ENCODE measurements at places on chromosomes 2 and 18. TPM values are rescaled to one million over a fixed set of nuclear protein-coding genes. Genes with fewer than 3 reads are reported as not detected.

The ACMSD gene
- total RNA-seq: not detected

DNA sequence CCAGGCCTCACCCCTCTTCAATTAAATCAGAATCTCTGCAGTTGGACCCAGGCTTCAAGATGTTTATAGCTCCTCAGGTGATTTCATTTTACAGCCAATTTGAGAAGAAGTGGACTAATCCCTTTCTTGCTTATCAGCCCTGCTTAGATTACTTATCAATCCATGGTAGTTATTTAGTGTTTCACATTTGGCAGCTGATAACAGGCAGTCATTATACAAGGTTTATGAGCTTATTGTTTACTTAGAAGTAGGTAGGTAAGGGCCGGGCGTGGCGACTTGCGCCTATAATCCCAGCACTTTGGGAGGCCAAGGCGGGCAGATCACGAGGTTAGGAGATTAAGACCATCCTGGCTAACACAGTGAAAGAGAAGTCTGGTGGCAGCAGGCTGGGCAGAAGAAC lies 237.5 kb downstream of the CTNNA2 start:
- no peak for DNase-seq

GRCh38 chr2:23219666-23220065 lies 165.3 kb upstream of the KLHL29 start:
- no peak for DNase-seq

GRCh38 chr18:36692371-36692770 lies 136.4 kb downstream of the TPGS2 start:
- DNase-seq: no peak

DNA sequence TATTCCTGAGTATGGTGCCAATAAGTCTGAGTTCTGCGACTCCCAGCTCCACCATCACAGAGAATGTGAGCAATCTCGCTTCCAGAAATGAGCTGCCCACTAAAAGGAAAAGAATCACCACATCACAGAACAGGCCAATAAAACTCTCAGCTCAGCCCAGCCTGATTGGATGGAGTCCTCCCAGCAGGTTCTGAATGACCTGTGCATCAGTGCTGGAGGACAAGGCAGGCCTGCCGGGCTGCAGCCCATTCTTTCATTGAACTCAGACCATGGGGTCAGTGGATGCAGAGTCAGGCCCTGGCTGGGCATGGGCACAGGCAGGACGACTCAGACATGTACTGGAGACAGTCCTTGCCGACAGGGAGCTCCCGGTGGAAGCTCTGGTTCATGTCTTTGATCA lies 132.7 kb upstream of the REV1 start:
- DNase-seq: no peak

DNA sequence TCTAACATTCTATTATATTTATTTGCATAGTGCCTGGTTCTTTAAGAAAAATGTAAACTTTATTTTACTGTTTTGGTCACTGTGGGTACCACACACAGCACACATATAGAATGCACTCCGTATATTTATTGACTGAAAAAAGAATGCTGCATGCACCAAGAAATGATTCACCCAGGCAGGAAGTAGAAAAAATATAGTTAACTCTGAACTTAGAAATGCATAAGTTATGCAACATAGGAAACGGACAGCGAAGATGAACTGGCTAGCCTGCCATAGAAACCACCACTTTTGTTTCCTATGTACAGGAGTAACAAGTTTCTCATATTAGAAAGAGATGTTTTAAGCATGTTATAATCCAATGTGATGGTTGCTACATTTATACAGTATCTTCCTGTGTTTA lies 635.8 kb downstream of the DSC3 start:
- no peak for DNase-seq

GRCh38 chr2:71070294-71071093 lies 2.0 kb downstream of the NAGK start:
- DNase-seq: peak; percentile 72

DNA sequence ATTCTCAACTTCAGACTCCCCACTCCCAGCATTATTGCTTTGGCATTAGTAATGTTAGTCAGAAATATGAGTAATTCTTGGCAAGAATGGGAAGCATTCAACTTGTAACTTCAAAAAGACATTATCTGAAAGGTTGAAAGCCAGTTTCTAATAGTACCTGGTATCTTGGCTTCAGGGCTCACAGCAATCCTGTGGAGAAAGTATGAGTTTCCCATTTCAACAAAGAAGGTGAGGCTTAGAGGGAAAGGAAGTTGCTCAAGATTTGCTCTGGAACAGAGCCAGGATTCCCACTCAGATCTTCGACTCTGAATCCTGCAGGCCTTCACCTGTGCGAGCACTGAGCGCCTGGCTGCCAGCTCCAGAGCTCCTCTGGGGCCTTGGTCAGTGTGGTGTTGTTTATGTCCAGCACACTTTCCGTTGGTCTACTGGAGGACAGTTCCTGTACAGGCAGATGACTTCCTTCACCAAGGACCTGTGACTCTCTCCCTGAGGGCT lies 136.1 kb downstream of the MCFD2 start:
- no peak for DNase-seq

GRCh38 chr18:28063926-28064325 lies 113.0 kb downstream of the CDH2 start:
- no peak for DNase-seq

The LDLRAD4 gene
- total RNA-seq: 36.3 TPM

DNA sequence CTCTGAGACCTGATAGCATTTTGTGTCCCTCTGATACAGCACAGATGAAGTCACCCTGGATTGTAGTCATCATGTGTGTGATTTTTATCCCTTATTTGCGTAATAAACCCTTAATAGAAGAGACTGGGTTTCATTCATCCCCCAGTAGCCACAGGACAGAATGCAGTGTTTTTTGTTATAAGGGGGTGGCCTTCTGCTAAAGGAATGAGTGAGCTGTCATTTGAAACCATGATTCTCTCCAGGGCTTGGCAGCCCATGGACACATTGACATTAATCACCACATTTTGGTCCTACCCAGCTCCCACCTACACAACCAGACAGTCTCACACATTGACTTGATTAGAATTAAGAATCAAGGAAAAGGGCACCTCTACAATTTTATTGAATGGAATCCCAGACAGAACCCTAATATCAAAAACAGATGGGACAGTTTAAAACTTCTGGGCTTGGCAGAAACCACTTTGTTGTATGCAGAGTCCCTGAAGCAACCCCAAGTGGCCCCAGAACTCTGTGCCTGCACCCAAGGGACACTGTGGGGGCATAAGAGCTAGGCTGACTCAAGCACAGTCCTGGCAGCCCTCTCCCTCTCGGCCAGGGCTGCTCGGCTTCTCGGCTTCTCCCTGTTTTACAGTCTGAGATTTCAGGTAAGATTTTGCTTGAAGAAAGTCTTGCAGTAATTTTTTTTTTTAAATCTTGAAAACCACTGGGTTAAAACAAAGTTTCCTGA lies 254.0 kb upstream of the SLC14A2 start:
- no peak for DNase-seq

DNA sequence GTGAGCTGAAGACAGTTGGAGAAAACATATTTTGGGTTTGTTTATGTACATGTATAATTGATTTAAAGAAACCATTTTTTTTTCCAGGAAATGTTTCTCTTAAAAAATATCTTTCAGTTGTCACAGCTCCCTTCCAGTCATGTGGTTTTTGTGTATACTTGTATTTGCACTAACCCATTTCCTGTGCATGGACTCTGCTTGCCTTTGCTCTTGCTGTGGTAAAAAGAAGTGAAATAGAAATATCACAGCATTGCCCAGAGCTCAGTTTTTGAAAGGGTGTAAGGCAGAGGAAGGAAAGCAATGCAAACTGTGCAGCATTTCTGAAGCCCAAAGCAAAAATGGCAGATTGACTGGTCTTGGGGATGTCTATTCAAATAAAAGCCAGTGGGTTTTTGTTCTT lies 10.4 kb upstream of the DOCK10 start:
- no peak for DNase-seq

DNA sequence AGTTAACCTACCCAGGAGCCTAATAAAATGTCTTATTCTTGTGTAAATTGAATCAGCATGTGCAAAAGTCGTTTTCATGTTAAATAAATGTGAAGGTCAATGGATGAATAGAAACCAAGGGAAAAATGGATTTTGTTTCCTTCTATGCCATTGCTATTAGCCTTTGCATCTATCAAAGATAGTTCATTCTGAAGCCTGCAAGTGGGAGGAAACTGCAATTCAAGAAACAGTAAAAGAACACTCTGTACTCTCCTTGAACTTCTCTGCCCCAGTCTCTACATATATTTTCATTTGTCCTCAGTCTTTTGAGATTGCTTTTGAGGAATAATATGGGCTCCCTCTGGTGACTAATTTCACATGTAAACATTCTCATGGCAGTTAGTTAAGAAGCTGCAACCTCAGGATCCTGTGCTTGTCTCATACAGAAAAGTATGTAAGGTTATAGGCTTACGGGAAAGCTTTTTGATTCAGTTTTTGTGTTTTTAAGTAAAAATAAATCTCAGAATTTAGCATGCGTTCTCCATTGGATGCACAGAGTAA lies 1590.0 kb upstream of the LRRTM1 start:
- DNase-seq: no peak

- DNase-seq: no peak
Observed at GRCh38 chr2:65823511-65823910, 391.1 kb upstream of the SPRED2 start.

DNA sequence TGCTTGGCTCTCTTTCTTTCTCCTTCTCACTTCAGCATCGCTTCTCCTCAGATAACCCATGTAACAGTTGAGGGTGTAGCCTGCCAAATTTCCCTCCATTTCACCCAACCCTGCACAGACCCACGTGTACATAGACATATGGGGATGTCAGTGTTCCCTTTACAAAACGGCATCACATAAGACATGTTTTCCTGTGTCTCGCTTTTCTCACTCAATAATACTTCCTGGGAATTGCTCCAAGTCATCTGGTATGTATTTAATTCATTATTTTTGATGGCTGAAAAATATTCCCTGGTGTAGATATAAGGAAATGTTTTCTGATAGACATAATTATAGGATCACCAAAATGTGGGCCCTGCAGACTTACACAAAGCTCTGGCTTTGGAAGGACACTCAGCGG lies 176.8 kb downstream of the LOXHD1 start:
- DNase-seq: no peak

GRCh38 chr2:26577442-26578112 lies 63.6 kb downstream of the CIB4 start:
- peak; percentile 67 for DNase-seq

DNA sequence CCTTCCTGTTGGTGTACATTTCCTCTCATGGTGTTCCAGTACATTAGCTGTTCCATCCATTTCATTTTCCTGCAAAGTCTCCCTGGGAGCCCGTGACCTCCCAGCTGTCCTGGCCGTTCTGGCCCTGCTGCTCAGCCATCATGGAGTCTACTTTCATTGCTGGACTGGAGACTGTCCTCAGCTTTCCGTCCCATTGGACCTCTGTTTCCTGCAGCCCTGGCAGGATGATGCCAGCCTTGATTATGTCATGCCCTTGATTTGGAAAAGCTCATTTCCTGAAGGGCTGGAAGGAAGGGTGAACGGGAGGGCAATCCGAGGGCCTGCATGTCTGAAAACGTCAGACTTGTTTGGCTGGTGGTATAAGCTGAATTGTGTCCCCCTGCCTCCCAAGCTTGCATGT lies 205.5 kb upstream of the HS6ST1 start:
- DNase-seq: no peak

DNA sequence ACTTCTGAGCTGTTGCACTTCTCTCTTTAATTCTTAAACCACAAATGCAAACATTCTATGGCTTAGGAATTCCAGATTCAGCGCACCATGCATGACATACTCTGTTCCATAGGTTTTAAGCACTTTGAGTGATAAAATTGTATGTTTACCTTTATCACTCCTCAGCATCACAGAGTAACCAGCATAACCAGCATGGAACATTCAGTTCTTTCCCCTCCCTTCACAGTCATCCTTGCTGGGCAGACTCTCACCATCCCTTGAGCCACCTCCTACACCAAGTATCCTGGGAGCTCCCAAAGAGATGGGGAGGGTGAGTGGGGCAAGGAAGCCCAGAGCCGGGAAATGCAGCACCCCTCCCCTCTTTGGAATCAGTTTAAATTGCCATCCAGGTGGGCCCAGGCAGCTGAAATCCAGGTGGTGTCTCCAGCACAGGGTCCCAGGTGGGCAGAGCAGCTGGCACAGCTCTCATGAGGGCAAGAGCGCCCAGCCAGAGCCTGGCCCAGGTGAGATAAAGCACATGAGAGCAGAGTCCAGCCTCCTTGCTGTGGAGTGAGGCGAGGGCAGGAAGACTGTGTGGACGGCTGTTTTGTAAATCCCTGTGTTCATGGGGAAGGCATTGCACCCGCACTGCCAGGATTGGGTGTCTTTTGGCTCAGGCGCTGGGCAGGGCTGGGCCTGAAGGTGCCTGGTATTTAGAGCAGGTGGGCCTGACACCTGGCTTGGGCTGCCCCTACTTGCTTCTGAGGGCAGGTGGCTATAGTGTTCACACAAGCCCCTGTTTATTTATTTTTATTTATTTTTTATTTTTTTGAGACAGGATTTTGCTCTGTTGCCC lies 36.8 kb downstream of the LAMA3 start:
- no peak for DNase-seq

The ASTL gene
- total RNA-seq: 0.59 TPM

GRCh38 chr2:206435742-206436141 lies 7.6 kb upstream of the ADAM23 start:
- DNase-seq: no peak

GRCh38 chr18:60292186-60292585 lies 80.4 kb downstream of the MC4R start:
- no peak for DNase-seq

The GKN1 gene
- not detected for total RNA-seq

DNA sequence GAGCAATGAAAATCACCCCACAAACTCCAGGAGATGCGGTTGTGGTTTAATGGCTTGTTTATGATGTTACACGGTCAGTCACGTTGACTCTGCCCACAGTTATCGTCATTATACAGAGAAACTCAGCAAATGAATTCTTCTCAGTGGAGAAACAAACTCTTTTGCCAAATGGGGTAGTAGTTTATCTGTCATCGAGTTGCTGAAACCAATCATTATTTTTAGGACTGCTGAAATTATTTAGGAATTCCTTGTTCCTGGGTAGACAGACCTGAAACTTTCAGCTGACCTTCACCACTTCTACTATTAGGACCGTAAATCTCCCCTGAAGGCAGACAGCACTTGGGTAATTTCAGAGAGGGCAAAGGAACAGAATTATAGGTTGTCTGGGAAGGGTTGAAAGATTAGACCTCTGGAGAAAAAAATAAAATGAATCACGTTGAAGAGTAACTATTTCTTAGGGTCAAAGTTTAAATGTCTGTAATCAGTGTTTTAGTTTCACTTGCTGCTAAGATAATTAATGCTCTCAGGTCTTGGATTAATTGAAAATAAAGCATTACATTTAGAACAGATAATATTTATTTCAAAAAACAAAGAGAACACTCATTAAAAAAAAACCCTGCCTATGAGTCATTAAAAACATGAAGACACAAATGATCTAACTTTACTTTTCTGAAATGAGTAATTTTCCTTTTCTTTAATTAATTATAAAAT lies 52.1 kb upstream of the LYPD6 start:
- no peak for DNase-seq

The FAP gene
- total RNA-seq: not detected

DNA sequence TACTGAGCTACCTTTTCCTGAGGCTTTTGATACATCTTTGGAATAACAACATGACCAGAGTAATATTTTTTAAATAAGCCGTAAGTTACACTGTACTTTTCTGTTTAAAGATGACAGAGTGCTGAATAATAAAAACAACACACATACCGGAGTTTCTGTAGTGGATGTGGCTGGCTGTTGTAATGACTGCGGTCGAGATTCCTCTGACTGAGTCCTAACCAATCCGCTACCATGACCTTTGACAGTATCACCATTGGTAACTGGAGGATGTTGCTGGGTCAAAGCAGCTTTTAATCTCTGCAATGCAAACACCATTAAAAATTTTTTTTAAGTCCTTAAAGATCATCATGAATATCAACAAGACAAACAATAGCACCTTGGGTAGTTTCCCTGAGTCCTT lies 70.7 kb downstream of the ATF2 start:
- no peak for DNase-seq

All from B cell (primary cell).